ENCODE measurements at places on chromosomes 7 and 10. TPM values are rescaled to one million over a fixed set of nuclear protein-coding genes. Genes with fewer than 3 reads are reported as not detected.
A peak's percentile ranks its signal among the peaks of the same experiment; 100 is the strongest.

DNA sequence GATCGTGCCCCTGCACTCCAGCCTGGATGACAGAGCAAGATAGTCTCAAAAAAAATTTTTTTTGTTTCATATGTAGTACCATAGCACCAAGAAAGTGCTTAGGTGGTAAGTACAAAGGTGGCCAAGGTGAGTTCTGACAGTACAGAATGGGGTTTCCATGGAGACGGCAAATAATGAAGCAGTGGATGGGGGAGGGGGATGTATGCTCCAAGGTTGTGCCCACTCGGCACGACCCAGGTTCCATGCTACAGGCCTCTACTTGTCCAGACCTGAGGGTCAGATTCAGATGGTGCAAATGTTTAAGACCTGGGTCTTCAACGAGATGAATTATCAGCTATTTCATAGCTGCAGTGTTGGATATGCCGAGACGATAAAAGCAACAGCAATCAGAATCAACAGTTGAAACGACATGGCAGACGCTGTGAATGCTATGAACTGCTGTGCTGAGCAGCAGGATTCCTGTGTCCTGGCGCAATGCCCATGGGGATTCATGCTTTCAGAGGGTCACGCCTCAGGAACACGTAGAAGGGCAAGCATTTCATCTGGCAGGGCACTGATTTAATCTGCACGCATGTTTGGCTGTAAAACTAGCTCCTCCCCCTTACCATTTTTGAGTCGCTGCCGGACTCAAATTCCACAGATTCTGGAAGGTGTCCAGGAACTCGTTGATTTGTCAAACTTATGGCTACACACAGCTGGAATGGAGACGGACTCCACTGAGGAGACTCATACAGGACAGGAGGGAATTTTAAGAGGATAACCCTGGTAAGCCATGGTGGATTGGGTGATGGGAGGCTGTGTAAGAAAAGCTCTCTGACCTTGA is 256.5 kb downstream of the FRMD4A start:
- DNase-seq = no peak

The BAIAP2L1 gene
- 10.9 TPM for total RNA-seq

The MYL10 gene
- 0.52 TPM for total RNA-seq

The AS3MT gene
- 2.7 TPM for total RNA-seq

DNA sequence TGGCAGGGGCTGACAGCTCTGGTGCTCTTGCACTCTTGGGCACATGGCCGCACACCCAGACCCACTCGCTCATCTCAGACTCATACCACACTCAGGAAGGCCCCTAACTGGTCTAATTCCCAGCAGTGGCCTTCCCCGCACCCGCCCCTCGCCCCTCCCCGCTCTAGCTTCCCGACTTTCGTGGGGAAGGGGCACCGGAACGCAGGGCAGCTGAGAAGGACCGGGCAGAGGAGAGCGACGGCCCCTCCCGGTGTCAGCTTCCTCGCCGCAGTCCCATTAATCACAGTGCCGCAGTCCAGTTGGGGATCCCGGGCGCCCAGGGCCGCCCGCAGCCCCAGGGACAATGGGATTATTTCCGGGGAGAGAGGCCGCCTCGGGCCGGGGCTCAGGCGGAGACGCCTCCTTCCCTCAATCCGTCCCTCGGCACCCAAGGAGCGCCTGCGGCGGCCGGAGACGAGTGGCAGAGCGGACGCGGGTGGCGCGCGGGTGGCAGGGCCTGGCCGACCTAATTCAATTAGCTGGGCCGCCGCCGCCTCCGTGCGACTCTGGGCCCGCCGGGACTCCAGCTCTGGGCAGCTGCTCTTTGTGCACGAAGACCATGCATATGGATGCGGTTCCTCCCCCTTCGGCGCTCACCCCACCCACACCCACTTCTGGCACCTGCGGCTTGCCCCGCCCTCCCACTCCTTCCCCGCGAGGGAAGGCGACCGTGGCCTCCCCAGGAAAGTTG is 7.8 kb upstream of the TLX1 start:
- DNase-seq = no peak

- no peak for DNase-seq
Observed at GRCh38 chr10:70967591-70968587, 79.5 kb upstream of the PCBD1 start.

DNA sequence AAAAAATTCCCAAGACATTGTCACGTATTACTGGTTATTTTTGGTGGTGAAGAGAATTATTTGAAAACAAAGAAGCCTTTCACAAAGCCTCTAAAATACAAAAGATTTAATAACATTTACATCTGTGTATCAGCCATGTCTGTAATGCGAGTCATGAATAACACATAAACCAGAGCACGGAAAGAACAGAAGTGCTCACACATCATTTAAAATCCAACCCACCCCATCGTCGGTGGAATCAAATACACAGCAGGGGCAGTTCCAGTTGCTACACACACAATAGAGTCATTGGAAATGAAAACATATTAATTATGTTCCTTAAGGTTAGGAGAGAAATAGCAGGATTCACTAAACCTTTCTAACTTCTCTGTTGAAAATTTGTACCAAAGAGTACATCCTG is 1097.3 kb downstream of the KCNMA1 start:
- DNase-seq = no peak

The TFEC gene
- not detected for total RNA-seq

DNA sequence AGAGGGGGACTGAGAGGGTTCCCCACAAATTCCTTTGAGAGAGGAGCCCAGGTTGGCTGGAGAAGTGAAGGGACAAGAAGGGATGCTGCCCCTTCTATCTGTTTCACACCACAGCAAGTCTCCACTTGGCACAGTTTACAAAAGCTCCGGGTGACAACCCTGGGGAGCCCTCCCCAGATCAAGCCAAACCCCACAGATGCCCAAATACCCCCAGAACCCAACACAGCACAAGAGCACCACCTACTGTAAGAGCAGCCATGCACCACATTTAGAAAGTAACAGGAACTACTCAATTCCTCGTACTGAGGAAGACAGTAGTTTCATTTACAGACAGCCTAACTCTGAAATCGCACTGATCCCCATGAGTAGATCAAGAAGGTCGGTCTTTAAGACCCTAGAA is 67.8 kb upstream of the ATP6V0A4 start:
- DNase-seq = no peak

- DNase-seq = no peak
Observed at GRCh38 chr10:109978481-109978880, 29.3 kb upstream of the ADD3 start.

- DNase-seq = no peak
Observed at GRCh38 chr10:104582602-104582951, 58.5 kb upstream of the SORCS3 start.

- DNase-seq = no peak
Observed at GRCh38 chr10:36507715-36508114, 617.7 kb upstream of the ANKRD30A start.

DNA sequence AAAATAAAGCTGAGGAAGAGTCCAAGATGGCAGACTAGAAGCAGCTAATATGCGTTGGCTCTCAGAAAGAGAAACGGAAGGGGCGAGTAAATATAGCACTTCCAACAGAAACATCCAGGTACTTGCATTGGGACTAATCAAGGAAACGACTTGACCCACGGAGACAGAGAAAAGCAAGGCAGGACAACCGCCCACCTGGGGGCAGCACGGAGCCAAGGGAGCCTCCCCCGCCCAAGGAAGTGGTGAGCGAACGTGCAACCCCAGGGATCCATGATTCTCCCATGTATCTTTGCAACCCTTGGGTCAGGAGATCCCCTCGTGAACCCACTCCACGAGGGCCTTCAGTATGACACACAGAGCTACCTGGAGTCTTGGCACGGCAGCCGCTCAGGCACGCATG is 45.4 kb upstream of the GRM3 start:
- no peak for DNase-seq

DNA sequence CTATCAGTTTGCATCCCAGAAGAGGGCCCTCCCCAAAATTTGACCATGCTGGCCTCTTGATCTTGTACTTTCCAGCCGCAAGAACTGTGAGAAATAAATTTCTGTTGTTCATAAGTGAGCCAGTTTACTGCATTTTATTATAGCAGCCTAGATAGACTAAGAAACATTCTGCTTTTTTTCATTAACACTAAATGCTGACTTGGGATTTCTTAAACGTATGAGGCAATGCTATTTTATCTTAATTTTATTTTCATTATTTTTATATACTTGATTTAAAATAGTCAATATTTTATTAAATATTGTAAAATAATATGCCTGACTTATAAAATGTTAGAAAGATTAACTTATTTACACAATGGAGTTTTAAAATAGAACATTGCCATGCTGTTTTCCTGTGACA is 341.8 kb upstream of the CNTNAP2 start:
- no peak for DNase-seq

DNA sequence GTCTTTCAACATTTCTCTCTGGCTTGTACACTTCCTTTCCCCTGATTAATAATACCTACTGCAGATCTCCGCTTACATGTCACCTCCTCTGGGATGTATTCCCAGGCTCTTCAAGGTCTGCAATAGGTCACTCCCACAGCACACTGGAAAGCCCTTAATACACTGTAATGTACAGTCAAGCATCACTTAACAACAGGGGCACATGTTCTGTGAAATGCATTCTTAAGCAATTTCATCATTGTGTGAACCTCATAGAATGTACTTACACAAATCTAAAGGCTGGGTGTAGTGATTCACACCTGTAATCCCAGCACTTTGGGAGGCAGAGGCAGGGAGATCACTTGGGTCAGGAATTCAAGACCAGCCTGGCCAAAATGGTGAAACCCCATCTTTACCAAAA is 1.9 kb downstream of the COX15 start:
- DNase-seq = no peak

DNA sequence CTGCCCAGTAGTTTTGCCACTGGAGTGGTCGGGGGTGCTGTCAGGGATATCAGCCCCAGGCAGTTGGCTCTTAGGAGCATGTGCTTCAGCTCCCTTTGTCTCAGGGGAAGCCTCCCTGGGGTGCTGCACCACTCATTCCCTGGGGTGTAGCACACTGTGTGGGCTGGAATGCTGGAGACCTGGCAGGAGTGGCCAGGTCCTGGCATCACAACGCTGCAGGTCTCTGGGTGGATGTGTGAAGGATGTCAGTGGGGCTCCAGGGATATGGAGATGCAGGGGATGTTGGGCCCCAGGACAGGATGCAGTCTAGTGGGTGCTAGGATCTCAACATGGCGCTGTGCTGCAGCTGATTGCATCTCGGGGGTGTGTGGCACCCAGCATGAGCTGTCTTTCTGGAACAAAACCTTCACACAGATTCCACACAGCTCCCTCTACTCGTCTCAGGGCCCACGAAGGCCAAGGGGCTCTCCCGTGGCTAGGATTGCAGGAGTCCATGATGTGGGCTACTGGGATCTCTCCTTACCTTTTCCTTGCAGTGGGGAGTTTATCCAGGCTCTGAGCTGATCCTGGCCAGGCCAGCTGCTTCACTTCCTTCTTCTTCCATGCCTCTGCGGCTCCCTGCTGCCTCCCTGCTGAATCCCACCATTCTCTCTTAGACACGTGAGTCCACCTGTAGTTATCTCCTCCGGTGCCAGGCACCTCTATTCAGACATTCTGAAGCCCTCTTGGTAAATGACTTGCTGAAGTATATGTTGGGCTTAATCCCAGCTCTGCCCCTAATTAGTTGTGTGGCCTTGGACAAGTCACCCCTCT is 295.1 kb downstream of the RPS24 start:
- peak; percentile 63 for DNase-seq

- DNase-seq = peak; percentile 90
Observed at GRCh38 chr10:52779541-52780390, 7.2 kb upstream of the MBL2 start.

DNA sequence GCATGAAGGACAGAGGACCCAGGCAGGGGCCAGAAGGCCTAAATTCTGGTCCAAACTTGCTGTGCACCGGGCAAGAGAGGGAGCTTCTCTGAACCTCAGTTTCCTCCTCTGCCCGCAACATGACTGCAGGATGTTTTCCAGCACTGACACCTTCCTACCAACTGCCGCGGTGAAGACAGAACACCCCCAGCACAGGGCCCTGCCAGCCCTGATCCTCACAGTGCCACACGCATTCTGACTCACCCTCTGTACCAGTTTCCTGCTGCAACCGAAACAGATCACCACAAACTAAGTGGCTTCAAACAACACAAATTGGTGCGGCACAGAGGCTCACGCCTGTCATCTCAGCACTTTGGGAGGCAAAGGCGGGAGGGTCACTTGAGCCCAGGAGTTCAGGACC is 18.1 kb downstream of the MAD1L1 start:
- DNase-seq = no peak

The MINDY3 gene
- total RNA-seq = 27.3 TPM

GRCh38 chr7:100914879-100915447 is 19.3 kb upstream of the ACHE start:
- DNase-seq = no peak

The ELN gene
- 13.3 TPM for total RNA-seq

GRCh38 chr7:45974540-45975360 is 53.7 kb upstream of the IGFBP3 start:
- DNase-seq = no peak

DNA sequence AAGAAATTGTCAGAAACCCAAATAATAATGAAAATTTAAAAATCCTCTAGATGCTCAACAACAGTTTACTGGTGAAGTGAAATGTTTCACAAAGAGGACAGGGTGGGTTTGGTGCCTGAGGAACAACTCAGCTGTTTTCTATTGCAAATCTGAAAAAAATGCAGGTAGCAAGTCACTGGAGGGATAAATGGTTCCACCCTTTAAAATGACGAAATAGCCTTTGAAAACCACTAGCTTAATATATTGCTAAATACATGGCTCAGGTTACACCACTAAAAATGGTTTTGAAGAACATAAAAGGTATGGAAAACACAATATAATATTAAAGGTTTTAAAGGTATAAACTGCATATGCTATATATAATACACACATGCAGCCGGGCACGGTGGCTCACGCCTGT is 69.5 kb downstream of the LMBR1 start:
- no peak for DNase-seq

- DNase-seq = no peak
Observed at GRCh38 chr10:123479640-123480039, 186.5 kb upstream of the GPR26 start.

GRCh38 chr10:1574719-1575118 is 162.6 kb downstream of the ADARB2 start:
- no peak for DNase-seq

The PDK4 gene
- 0.56 TPM for total RNA-seq

- DNase-seq = no peak
Observed at GRCh38 chr10:75417522-75417927, 13.9 kb upstream of the LRMDA start.

GRCh38 chr7:96238976-96239766 is 82.7 kb downstream of the SLC25A13 start:
- no peak for DNase-seq

- no peak for DNase-seq
Observed at GRCh38 chr10:70272925-70273316, 10.9 kb downstream of the NPFFR1 start.

DNA sequence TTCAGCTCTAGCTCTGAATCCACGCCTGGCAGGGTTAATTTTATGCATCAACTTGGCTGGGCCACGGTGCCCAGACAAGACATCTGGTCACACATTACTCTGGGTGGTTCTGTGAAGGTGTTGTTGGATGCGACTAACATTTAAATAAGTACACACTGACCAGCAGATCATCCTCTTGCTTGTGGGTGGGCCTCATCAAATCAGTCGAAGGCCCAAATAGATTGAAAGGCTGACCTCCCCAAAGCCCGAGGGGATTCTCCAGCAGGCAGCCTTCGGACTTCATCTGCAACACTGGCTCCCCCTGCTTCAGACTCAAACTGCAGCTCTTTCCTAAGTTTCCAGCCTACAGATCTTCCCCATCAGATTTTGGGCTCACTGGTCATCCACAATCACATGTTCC is 53.6 kb downstream of the SFMBT2 start:
- DNase-seq = no peak
